Stimulated activated CD4-positive, alpha-beta T cell treated with anti-CD3 and anti-CD28 coated beads, Interleukin-12 subunit alpha, Interleukin-12 subunit beta, amount 100 ng/mL, for 24 hours (primary cell): ENCODE measurements at places on chromosomes 12 and 14.

DNA sequence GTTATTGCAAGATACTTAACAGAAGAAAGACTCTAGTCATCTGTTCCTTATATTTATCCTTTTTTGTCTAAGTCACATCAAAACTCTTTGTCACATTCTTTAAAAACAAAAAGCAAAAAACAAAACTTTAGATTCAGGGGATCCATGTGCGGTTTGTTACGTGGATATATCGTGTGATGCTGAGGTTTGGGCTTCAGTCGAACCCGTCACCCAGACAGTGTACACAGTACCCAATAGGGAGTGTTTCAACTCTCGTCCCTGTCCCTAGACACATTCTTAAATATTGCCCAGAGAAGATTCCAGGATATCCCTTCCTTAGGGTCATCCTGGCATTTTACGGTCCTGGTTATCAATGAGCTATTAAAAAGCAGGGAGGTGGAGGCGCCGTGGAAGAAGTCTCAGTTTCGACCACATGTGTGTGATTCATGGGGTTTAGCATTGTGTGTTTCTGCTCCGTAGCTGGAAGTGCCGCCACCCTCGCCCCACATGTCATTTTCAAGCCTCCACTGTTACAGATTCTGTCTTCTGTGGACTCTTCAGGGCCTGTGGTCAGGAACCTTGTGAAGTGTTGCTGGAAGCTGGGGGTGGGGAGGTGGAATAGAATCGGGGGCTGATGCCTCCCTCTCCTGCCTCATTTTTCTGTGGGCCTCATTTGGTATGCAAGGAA lies 19.9 kb downstream of the CCND2 start:
- no peak for DNase-seq

DNA sequence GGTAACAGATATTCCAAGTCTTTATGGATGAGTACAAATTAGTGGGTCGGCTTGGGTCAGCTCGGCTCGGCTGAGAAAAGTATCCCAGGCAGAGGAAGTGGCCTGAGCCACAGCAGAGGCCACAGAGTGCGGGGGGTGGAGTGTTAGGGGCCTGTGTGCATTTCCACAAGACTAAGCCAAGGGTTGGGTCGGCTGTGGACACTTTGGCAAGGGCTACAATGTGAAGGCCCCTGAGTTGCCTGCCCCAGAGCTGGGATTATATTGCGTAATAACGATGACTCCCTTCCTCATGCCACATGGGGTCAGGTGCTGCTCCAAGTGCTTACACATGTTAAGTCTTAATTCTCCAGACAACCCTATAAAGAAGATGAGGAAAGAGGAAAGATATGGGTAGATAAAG lies 11.4 kb downstream of the EVL start:
- no peak for DNase-seq

DNA sequence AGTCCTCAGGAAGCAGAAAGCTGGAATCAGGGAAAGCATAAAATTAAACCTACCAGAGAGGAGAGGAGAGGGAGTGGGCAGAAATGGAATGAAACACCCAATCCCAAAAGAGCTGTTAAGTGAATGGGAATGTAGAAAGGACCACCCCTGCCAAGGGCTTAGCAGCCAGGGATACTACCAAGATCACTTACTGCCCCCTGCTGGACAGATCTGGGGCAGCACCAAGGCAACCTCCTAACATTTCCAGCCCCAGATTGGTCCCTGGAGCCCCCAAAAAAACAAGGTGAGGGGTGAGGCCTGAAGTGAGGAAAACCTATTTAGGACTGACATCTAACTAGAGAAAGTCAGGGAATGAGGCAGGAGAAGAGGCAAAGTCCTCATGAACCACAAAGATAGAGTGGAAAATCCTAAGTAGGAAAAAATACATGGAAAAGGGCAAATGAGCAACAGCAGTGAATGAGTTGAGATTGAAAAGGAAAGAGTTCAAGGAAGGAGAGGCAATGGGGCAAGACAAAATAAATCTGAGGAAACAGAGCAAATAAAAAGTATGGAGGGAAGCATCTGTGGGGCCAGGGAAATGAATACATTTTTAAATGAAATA lies 11.2 kb upstream of the FKBP11 start:
- DNase-seq = peak; percentile 83

GRCh38 chr12:95212586-95212985 lies 4.7 kb downstream of the FGD6 start:
- DNase-seq = no peak

- peak; percentile 25 for DNase-seq
Measured at GRCh38 chr12:118035190-118036041, 18.9 kb downstream of the RFC5 start.

GRCh38 chr12:132399092-132400010 lies 70.0 kb upstream of the GALNT9 start:
- no peak for DNase-seq

GRCh38 chr12:76455582-76456345 lies 103.8 kb downstream of the OSBPL8 start:
- no peak for DNase-seq

- DNase-seq = no peak
Measured at GRCh38 chr12:88716240-88716639, 136.0 kb upstream of the KITLG start.

DNA sequence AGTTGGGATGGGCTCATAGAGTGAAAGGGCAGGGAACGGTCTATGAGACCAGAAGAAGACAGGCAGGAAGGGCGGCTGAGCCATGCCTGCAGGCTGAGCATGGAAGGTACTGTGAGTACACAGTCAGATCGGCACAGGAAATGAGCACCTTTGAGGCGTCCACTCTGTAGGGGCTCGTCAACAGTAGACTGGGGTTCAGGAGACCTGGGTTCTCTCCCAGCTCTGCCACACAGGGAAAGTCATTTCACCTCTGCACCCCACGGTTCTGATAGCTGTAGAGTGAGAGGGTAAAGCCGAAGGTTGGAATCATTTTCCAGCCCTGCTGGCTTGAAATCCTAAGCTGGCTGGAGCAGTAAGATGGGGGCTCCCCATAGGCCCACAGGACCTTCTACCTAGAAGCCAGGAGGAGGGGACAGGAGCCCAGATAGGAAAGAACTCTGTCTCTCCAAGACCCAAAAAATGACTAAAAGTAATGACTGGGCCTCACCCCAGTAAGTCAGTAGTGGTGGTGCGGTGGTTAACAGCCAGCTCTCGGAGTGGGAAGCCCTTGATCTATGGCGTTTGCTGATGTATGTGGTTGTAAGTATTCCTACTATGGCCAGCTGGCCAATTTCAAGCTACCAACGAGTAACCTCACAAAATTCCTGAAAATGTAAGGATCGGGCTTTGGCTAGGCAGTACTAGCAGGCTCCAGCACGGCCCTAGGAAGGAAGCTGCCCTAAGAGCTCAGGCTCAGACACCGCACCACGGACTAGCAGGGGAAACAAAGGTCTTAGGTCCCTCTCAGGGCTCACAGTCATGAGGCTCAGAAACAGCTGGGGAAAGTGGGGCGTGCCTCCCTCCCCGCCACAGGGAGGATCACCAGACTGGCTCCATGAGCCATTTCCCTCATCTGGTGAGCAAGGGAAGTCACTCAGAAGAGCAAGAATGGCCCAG lies 10.3 kb upstream of the CD27 start:
- DNase-seq = no peak

- no peak for DNase-seq
Measured at GRCh38 chr12:107900588-107900987, 126.1 kb downstream of the ASCL4 start.

GRCh38 chr14:61484031-61484430 lies 162.7 kb downstream of the PRKCH start:
- no peak for DNase-seq

DNA sequence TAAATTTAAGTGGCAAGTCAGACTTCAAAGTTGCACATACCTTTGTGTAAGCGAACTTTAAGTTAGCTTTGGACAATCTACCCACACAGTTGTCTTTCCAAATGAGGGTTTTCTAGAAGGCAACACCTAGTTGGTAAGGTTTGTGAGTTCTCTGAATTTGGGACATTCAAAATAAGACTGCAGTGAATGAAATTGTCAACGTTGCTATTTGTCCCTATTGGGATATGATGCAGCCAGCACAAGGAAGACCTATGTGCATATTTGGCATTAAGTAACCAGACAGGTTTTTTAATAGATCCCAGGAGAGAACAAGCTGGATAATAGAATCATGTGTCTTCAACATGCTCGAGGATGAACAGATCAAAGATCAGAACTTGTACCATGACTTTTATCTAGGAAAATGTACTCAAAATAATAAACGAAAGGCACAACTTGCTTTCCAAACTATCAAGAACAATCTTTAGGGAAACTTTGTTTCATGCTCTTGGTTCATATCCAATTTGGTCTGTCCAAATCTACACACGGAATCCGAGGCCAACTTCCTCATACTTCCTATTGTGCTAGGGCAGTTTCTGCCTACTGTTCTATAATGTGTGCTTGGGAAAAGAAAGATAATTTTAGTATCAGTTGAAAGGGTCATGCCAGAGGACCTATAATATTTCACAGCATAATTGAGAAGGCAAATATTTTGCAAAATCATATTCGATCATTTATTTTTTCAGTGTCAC lies 284.2 kb upstream of the SOX5 start:
- no peak for DNase-seq

DNA sequence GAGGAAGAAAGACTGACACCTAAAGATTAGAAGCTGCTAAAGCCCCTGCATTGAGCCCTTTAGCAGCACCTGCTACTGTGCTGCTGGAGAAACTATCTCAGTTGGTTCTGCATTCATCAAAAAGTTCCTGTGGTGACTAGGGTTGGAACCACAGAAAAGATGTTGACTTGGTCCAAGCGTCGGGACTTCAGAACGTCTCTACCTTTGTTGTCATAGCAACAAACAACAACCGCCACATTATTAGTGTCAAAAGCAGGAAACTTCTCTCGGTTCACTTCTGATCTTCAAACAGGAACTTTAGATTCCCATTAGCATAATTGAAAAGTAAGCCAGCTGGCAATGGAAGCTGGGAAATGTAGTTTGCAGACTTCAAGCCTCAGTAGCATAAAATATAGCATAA lies 368.0 kb downstream of the SEC23A start:
- no peak for DNase-seq

DNA sequence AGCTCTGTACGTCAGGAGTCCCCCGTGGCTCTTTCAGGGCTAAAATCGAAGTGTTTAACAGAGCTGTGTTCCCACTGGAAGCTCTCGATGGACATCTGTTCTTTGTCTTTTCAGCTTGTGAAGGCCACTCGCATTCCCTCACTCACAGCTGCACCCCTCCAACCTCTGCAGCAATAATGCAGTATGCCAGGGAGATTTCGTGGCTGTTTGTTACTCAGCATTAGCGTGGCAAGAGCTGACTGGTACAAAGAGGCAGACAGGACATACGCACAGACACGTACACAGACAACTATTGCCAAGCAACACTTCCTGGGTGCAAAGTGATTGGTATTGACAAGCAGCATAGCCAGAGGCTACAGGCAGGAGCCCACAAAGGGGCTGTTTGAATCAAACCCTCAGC lies 11.8 kb upstream of the FBXO21 start:
- no peak for DNase-seq

DNA sequence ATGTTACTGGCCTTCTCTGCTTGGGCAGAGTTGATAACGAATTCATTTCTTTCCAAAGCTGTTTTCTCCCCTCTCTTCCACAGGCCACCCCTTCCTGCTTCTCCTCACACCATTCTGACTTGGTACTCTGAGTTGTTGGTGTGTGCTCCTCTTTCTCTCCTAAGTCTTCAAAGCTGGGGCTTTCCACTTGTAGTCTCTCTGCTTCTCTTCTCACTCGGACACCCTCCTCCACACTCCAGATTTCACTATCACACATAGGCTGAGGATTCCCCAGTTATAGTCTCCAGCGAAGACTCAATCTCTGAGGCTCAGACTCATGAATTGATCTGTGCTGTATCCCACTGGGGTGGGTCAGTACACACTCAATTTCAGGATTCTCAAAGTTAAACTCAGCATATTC lies 201.0 kb downstream of the SSPN start:
- no peak for DNase-seq

DNA sequence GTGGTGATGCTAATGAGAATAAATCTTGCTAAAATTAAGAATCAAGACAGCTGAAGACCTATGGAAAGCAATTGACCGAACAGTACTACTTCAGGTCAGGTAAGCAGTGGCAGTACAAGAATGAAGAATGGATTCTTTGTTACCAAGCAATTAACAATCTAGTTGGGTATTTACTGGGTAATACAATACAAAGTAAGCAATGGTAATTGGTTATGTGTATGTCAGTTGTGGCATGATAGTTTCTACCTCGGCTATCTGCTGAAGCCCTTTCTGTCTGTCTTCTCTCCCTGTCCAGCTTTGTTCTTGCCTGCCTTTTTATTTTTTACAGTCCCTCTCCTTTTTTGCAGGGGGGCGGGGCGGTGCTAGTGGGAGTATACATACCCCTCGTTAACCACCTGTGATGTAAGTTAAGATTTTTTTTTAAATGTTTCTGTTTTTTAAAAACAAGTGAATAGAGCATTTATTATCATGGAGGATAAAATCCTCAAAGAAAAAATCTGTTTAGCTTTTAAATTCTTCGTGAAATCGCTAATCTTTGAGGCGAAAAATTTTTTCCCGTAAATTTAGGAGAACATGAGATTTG lies 75.9 kb downstream of the RCOR1 start:
- no peak for DNase-seq

GRCh38 chr12:111840807-111841206 lies 1.2 kb upstream of the MAPKAPK5 start:
- no peak for DNase-seq

- peak; percentile 70 for DNase-seq
Measured at GRCh38 chr12:6451348-6452244, at the start of gene TAPBPL. Gene TAPBPL (plus strand): TSS chr12:6452042. CDS start chr12:6452249, 207 bp downstream.

- no peak for DNase-seq
Measured at GRCh38 chr12:67161322-67161918, 107.7 kb upstream of the CAND1 start.

DNA sequence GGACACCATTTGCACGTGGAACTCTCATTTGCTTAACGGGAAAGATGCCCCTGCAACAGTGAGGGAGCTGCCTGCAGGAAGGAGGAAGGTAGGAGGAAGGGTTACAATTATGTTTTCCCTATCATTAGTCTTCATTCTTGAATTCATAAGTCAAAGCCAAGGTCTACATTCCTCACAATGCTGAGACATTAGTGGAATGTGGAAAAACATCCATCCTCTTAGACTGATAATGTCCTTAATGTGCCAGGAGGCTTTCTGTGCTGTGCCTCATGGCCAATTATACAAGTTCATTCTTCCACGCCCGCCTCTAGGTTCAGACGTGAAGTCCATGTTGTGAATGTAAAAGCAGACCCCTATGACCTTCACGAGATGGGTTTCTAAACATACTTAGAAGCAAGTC lies 1212.4 kb upstream of the TMEM132C start:
- no peak for DNase-seq

- DNase-seq = no peak
Measured at GRCh38 chr14:105498430-105499255, 7.6 kb downstream of the TEDC1 start.

GRCh38 chr14:56390859-56391258 lies 188.7 kb upstream of the TMEM260 start:
- no peak for DNase-seq

- no peak for DNase-seq
Measured at GRCh38 chr12:111067498-111067897, 147.1 kb upstream of the MYL2 start.

- DNase-seq = peak; percentile 46
Measured at GRCh38 chr14:70885343-70886022, 21.8 kb upstream of the PCNX1 start.

DNA sequence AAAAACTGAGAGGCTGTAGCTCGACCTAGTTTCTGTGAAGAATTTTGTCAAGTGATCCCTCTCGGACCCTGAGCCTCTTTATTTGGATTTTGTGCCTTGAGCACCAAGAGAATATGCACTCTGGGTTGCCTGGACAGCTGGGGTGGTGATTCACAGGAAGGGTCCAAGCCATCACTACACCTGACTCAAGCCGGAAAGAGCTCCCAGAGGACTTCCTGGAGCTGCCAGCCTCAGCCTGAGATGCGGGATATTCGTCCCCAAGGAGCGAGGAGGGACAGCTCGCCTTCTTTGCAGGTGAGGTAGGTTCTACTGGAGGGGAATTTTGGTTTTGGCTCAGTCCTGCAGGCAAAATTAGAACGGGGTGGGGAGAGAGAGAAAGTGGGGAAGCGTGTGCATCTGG lies 94.3 kb downstream of the GALNT8 start:
- no peak for DNase-seq
